ENCODE measurements at places on chromosomes 3 and 15.
A peak's percentile ranks its signal among the peaks of the same experiment; 100 is the strongest.

DNA sequence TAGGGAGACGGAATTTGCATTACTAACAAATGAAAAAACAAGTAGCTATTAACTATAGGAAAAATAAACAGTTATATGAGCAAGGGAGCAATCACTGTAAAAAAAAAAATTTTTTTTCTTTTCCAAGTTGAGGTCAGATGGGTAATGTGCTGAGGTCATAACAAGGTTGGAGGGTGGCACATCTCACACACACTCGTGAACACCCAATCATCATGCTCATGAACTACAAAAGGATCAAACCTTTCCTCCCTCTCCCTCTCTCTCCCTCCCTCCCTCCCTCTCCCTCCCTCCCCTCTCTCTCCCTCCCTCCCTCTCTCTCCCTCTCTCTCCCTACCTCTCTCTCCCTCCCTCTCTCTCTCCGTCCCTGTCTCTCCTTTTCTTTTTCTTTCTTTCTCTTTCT is 97.9 kb upstream of the CGNL1 start:
- no peak for DNase-seq

- no peak for DNase-seq
These were observed 65.1 kb downstream of the PIK3CB start for GRCh38 chr3:138769616-138770015.

- DNase-seq = no peak
These were observed at the start of gene CGNL1 for GRCh38 chr15:57375827-57376695. Gene CGNL1, plus strand, starts transcription at chr15:57376505. Its CDS starts 61,495 bp downstream, at chr15:57438000.

GRCh38 chr3:190619761-190620160 is 105.9 kb downstream of the IL1RAP start:
- no peak for DNase-seq

- no peak for DNase-seq
These were observed 2.1 kb downstream of the RIOX2 start for GRCh38 chr3:97970156-97970555.

DNA sequence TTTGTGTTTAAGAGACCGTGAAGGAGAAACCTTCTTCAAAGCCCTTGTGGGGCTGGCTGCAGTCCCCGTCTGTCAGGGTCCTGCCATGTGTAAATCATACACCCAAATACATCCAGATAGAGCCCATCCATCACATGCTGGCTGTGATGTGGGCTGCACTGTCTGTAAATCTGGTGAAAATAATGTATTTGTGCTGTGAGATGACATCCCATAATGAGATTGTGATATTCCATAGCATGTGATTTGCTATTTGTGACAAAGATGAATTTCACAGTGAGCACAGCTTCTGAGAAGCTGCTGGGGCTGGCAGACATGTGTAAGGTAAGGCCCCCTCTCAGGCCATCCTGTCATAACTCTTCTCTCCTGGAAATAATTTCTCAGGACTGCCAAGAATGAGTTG is 114.3 kb upstream of the MB21D2 start:
- DNase-seq = no peak

DNA sequence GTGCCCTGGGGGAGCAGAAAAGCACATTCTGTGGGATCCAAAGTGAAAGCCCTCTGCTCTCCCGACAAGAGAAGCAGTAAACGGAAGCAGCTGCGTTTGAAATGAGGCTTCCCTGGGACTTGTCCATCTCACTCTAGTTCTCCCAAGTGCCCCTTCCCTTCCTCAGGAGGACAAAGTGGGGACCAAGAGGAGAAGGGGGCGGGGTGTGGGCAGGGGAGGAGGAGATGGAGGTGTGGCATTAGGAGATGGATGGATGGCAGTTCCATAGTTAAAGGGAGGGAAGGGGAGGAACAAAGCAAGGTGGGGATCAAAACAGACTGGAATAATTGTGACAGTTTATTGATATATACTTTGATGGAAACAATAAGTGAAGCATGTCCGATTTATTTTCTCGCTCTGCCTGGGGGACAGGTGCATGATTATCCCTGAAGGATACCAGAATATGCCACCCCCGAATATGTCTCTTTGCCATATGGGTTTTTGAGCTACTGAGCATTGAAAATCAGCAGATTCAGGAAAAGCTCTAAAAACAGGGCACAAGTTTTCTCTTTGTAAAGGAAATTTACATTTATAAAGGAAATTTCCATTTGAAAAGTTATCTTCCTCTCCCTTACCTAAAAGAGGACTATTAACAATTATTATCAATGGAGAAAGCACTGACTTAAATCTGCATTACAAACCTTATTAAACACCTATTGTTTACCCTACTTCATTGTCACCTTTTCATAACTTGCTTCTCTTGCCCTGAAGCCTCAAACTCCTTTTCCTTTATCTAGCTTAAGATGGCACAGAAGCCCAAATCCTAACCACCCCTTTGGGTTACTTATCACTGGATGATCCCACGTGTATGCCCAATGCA is 58.9 kb upstream of the DAZL start:
- DNase-seq = no peak

DNA sequence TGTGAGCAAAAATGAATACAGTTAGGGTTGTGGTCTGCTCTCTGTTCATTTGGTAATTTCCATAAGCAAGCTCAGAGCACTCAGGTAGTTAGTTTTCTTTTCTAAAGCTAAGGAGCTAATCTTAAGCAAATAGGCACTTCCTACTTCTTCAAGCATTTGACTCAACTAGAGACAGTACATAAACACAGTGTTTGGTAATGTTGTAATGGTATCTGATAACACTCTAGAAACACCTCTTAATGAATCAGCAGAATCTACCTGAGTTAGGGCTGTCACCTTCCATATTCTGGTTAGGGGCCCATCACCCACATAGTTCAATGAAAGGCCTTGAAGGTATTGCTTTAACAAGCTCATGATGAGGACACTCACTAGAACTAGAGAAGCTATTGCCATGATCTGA is 83.1 kb downstream of the PLCH1 start:
- no peak for DNase-seq

GRCh38 chr3:116001151-116001621 is 377.9 kb downstream of the GAP43 start:
- no peak for DNase-seq

GRCh38 chr15:60999771-61000170 is 229.3 kb downstream of the RORA start:
- DNase-seq = no peak

DNA sequence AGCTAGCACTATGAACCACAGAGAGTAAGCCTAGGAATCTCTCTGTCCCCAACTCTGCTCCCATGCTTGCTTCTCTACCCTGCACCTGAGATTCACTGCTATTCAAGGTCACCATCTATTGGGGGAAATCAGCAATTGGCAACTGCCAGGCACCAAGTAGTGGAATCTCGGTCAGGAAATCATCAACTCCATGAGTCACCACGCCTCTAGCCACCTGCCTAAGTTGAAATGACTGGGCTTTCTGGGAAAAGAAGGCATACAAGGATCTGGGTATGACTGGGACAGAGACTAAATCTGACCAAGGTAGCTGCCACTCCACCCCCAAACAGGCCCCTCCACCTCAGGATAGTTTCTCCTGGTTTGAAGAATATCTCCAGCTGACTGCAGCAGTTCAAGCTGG is 464.1 kb upstream of the CBLB start:
- DNase-seq = no peak

- no peak for DNase-seq
These were observed 822.3 kb upstream of the CFAP20DC start for GRCh38 chr3:59872128-59872527.

GRCh38 chr3:149085828-149086231 is 503 bp downstream of the HLTF start:
- DNase-seq = peak; percentile 30

GRCh38 chr15:56960116-56960515 is 41.7 kb downstream of the TCF12 start:
- no peak for DNase-seq

DNA sequence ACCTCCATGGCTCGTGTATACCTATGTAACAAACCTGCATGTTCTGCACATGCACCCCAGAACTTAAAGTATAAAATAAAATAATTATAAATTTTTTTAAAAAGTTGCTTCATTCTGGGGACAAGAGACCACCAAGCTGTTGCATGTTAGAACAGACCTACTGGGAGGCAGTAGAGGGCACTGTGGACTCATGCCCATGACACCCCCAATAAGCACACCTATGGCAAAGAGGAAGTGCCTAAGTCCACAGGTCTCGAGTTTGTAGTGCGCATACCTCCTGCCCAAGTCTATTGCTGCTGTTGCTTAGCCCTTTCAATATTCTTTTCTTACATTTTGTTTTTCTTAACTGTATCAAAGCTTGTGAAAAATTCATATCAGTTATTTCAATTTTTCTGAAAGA is 267.9 kb upstream of the THBS1 start:
- no peak for DNase-seq

GRCh38 chr15:91202510-91203102 is 102.5 kb downstream of the SV2B start:
- DNase-seq = no peak

- DNase-seq = no peak
These were observed 631 bp upstream of the CNBP start for GRCh38 chr3:129184396-129184657.

- DNase-seq = no peak
These were observed 33.6 kb downstream of the VGLL4 start for GRCh38 chr3:11610044-11610671.

- no peak for DNase-seq
These were observed 38.8 kb upstream of the EIF5A2 start for GRCh38 chr3:170947018-170947769.

DNA sequence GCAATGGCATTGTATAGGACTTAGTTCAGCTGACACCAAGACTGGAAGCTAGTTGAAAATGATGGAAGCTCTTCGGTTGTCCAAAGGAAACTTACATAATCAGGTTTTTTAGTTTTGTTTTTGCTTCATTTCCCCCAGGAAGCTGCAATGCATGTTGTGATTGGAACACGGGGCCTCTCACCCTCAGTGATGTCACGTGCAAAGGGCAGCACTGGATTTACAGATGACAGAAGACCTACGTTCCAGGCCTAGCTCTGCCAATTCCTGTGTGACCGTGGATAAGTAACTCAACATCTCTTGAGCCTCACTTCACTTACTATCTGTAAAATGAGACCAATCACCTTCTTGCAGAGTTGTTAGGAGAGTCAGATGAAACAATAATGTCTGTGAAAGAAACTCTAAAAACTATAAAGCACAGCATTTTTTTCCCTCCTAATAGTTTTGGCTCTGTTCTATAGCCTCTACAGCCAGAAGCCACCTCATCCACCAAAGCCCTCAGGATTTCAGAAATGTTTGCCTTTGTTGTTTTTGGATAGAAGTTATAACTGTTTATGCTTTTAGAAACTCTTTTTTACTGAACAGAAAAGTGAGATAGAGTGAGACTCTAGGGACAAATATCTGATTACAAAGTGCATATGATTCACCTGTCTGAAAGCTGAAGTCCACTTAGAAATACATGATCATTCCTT is 4.6 kb downstream of the RBSN start:
- DNase-seq = no peak

DNA sequence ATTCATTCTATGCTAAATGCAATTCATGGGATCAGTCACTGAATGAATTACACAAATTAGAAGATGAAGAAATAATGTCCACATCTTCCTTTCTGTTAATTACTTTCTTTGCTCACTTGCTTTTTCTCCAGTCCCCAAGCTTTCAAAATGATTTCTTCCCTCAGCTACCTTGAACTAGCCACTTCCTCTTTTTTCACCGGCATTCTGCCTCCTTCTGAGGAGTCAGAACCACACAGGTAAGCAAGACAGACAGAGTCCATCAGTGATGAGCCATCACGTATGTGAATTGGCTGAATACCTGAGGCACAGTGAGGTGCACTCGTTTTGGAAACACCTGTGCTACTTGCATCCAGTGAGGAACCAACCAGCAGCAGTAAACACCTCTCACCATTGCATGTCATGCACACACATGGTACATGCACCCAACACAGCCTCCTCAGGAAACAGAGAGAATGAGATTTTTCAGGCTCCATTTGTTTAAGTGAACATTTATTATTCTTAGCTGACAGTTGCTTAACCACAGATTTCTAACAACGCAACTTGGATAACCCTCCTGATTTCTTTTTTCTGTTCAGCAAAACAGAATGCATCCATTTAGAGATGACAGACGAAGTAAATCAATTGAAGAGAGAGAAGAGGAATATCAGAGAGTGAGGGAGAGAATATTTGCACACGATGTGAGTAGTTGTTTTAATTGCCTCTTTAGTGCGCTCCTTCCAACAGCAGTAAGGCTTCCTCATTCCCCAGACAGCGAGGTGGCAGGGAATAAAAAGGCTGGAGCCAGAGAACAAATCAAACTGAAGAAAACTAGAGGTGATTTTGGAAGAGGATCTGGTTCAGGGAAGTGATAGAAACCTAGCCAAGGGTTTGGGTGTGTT is 69.3 kb downstream of the ARPP21 start:
- no peak for DNase-seq

GRCh38 chr3:13650210-13651056 is 101.5 kb downstream of the FBLN2 start:
- DNase-seq = peak; percentile 43

DNA sequence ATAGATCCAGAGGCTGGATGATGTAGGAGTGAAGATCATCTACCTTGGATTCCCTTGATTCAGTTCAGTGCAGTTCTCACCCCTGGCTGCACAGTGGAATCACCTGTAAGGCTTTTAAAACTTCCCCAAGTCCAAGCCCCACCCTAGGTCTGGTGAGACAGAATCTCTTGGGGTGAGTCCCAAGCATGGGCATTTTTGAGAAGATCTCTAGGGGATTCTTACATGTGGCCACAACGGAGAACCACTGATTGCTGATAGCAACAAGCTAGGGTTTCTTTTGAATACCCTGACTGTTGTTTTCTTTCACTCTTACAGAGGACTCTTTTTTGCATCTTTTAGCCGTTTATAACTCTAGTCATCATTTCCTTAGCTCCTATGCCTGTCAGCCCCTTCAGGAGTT is 204.9 kb upstream of the RASGRP1 start:
- no peak for DNase-seq

DNA sequence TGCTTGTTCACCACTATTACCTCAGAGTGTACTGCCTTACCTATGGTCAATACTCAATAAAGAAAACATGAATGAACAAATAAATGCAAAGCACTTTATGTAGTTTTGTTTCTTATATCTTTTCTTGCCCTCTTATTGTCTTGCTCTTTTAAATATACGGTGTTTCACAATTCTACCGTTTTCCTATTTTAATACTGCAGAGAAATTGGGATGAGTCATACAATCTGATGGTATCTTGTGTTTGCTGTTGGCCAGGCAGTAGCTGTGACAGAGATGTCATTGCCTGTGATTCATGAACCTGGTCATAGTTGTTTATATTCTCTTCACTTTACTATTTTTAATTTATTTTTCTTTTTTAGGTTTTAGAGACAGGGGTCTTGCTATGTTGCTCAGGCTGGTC is 48.3 kb downstream of the SERP1 start:
- no peak for DNase-seq

GRCh38 chr3:95810462-95810861 is 1003.9 kb upstream of the EPHA6 start:
- no peak for DNase-seq

- DNase-seq = no peak
These were observed 132.7 kb upstream of the TPRG1 start for GRCh38 chr3:189038773-189039745.

GRCh38 chr15:92166751-92167405 is 226.8 kb upstream of the ST8SIA2 start:
- no peak for DNase-seq

GRCh38 chr3:38121832-38122461 is 15.0 kb downstream of the ACAA1 start:
- DNase-seq = no peak
